ENCODE measurements at places on chromosomes 13 and 19. TPM values are rescaled to one million over a fixed set of nuclear protein-coding genes. Genes with fewer than 3 reads are reported as not detected.

Gene WDFY2
- polyA plus RNA-seq, result 5.3 TPM

Gene PPP1R13L
- polyA plus RNA-seq, result 21.4 TPM

Gene ZNF616
- polyA plus RNA-seq, result 4.8 TPM

Gene MBD3L5
- polyA plus RNA-seq, result not detected

Gene ZNF446
- polyA plus RNA-seq, result 8.7 TPM

Gene CCDC122
- polyA plus RNA-seq, result 0.70 TPM

Gene UTP14C
- 10.9 TPM for polyA plus RNA-seq

Gene TDRD12
- polyA plus RNA-seq, result not detected

Gene MEDAG
- polyA plus RNA-seq, result 13.7 TPM

Gene VMAC
- polyA plus RNA-seq, result 2.2 TPM

Gene OSCAR
- polyA plus RNA-seq, result 0.10 TPM

Gene PTGIR
- polyA plus RNA-seq, result 0.75 TPM

Gene SLITRK1
- not detected for polyA plus RNA-seq

Gene LIM2
- not detected for polyA plus RNA-seq

Gene MIR17HG
- 0.30 TPM for polyA plus RNA-seq

Gene KLK8
- 0.09 TPM for polyA plus RNA-seq
